ENCODE measurements at places on chromosomes 13 and 19.

GRCh38 chr19:47104680-47105079 is 8.9 kb downstream of the ZC3H4 start:
- no peak for DNase-seq

- DNase-seq = no peak
Observed at GRCh38 chr13:33204130-33204927, 81.2 kb downstream of the STARD13 start.

- no peak for DNase-seq
Observed at GRCh38 chr13:28329395-28330158, 165.4 kb downstream of the FLT1 start.

DNA sequence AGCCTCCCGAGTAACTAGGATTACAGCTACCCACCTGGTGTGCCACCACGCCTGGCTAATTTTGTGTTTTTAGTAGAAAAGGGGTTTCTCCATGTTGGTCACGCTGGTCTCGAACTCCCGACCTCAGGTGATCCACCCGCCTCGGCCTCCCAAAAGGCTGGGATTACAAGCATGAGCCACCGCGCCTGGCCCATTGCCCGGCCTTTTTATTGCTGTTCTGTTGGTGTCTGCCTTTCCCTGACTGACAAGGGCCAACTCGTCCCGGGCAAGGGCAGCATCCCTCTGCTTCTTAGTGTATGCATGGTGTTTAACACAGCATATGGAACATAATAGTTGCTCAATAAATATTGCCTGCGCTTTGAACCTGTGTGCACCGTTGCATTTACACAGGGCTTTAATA is 6.2 kb upstream of the RETN start:
- no peak for DNase-seq

DNA sequence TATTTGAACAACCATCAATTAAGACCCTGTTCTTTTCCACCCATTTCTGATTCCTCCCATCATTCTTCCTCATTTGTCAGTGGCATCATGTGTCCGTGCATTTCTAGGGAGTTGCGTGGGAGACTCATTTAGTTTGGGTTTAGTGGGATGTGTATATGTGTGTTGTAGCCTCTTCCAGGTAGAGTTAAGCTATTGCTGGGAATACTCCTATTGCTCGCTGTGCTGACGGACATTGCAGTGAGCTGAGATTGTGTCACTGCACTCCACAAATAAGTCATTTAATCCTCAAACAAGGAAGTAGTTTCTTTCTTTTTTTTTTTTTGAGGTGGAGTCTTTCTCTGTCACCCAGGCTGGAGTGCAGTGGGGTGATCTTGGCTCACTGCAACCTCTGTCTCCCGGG is 42.2 kb upstream of the RCBTB2 start:
- no peak for DNase-seq

DNA sequence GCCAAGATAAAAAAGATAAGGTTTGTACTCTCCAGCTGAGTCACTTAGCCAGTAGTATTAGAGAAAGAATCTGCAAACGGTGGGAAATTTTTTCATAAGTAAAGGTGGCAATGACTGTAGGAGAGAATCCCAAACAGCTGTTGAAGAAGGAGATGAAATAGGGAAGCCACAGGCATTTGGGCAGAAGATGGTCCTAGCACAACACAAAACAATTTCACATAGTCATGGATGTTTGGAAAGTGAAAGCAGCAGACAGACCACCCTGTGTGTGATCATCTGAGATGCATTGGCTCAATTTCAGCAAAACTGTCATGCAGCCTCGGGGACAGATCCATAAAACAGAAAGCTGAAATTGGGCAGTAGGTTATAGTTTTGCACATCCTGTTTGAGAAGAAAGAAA is 2832.4 kb downstream of the PCDH9 start:
- DNase-seq = no peak

- DNase-seq = no peak
Observed at GRCh38 chr13:22061806-22062391, 391.0 kb downstream of the FGF9 start.

GRCh38 chr13:35549481-35549880 is 73.0 kb upstream of the MAB21L1 start:
- no peak for DNase-seq

GRCh38 chr19:58518256-58519086 is 1.1 kb downstream of the ZBTB45 start:
- DNase-seq = no peak

GRCh38 chr13:26019881-26020870 is 31.6 kb downstream of the SHISA2 start:
- peak; percentile 16 for DNase-seq

GRCh38 chr19:47756953-47757608 is 11.7 kb downstream of the NOP53 start:
- DNase-seq = no peak

DNA sequence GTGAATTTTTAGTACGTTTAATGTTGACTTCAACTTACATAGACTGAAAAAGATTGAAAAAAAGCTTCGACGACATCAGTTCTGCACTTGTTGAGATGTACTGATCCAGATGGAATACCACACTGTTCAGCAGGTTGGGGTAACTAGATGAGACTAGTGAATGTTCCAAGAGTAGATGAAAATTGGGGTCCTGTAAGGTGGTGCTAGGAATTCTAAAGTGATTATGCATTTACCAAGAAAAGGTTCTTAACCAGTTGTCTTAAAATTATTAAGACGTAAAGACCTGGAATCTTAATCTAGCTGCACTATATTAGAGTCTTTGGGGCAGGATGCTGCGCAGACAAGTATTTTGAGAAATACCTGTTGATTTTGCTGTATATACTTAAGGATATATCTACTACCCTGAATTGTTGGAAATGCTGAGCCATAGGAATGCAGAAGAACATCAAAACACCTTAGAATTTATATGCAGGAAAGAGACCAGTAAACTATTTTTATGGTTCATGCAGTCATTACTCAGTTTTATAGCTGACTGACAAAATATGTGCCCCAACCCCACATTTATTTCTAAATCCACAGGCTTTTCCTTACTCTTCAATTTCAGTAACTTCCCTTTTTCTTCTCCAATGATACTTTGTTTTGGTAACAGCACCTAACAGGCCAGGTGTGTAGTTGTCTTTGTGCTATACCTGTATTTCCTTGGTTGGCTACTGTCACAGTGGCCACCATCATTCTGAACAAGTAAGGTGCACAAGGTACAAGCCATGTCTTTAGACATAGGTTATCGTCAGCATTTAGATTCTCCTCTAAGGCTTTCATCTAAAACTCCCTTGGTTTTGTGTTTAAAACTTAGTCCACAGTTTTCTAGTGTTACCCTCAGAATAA is 8.6 kb downstream of the MIR17HG start:
- DNase-seq = no peak

DNA sequence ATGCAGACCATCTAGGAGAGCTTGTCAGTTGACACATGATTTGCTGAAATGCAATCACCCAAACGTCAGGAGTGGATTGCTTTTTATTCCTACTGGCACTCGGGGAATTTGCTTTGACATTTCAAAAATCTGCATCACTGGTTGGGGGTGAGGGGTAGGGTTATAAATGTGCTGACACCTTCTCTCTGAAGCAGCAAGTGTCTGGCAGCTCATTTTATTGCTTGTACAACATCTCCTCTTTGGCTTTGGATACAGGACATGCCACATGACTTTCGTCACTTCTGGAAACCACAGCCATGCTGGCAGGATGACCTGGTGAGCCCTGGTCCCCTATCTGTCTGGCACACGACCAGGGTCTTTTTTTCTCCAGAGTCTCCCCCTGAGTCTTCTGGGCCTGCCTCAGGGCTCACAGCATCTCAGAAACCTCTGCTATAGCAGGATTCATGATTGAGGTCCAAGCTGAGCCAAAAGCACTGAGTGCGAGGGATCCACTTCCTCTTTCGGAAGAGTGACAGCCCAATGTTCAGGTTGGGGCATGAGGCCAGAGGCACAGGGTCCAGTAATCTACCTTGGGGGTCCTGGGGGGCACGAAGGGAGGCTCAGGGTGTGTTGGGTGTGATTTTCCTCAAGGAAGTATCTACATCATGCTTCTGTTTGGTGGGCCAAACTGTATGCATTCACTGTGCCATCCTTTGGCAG is 60.1 kb downstream of the HSPH1 start:
- no peak for DNase-seq

DNA sequence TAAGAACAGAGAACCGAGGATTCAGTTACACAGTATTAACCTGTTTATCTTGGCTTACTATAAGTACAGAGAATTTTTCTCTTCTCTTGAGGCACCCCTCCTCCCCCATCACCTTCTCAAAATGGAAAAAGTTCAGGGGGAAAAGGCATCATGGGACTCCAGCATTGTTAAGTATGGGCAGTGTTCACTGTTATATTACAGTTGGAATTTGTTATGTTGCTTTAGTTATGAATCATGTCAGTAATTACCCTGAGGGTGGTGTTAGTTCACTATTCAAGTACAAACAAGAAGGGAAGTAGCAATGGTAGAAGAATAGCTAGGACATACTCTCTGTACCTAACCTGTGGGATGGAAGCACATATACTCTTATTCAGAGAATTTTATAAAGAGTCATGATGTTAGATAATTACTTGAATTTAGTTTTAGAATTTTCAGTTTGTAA is 12.0 kb downstream of the LPAR6 start:
- no peak for DNase-seq

GRCh38 chr13:43861863-43862262 is 17.7 kb downstream of the CCDC122 start:
- no peak for DNase-seq

DNA sequence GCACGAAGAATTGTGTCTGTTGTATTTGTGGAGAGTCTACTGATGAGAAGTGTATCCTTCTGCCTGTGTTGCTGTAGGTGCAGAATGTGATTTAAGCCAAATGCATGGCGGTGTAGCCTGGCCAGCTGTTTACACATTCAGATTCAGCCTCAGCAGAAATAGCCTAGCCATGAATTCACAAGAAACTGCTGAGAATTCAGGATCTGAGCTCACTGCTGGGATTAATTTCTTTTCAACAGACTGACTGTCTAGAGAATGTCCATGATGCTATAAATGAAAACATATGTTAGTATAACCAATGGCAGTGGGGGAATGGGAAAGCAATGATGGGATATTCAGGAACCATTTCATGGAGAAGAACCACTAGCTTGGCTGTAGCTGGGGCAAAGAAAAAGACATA is 77.4 kb upstream of the RNF113B start:
- DNase-seq = no peak

GRCh38 chr13:71489041-71489440 is 378.0 kb downstream of the DACH1 start:
- no peak for DNase-seq

DNA sequence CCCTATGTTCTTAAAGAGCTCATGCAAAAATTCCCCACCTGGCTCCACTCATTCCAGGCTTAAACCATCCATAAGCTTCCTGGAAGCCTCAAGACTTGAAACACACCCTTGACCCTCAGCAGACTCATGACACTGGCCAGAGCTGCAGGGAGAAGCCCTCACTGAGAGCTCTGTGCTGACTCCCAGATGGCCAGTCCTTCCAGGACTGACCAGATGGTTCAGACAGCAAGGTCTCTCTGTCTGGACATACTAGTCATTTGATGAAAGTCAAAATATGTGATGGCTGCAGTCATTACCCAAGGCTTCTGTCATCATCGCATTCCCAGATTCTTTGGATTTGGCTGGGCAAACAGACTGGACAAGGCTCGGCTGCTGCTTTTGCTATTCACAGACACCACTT is 397.4 kb downstream of the FOXO1 start:
- no peak for DNase-seq

DNA sequence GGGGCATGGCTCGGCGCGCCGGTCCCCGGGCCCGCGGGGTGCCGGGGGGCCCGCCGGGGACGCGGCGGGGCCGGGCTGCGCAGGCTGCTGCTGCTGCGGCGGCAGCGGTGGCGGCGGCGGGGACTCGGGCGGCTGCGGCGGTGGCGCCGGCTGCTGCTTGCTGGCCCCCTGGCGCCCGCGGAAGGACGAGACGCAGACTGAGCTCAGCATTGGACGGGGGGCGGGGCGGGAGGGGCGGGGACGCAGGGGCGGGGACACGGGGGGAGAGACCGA is 368 bp downstream of the KCNC3 start:
- no peak for DNase-seq

GRCh38 chr19:45913874-45914830 is at the start of gene NANOS2:
NANOS2 (minus strand) TSS chr19:45914778; CDS start chr19:45914693, 85 bp downstream.
- DNase-seq = peak; percentile 60

GRCh38 chr13:81602241-81602640 is 1261.3 kb upstream of the SPRY2 start:
- DNase-seq = no peak

DNA sequence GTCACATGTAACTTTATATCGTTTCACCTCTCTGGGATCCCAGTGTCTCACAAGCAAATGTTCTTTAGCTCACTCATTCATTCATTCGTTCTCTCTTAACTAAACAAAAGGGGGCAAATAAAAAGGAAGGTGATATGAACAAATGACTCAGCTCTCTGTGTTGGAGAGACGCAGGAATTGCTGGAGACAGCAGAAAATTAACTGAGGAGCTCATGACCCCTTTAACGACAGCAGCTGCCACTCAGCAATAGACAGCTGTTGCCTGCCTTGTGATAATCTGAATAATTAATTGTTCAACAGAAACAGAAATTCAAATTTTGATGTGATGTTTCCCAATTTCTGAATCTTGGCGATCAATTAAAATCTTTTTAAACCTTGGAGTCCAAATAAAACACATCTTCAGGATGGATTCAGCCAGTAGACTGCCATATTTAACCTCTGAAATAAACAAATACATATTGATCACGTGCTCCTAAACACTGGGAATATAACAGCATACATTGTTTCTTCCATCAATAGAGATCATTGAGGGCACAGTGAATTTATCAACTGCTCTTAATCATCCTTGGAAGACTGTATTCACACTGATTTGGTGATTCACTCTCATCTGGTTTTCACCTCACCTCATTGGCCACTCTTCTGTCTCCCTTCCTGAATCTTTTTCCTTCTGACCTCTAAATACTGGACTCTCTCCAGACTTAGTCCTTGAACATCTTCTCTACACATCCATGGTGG is 63.3 kb downstream of the MBNL2 start:
- DNase-seq = no peak

- no peak for DNase-seq
Observed at GRCh38 chr19:48123907-48124651, 13.5 kb upstream of the PLA2G4C start.

DNA sequence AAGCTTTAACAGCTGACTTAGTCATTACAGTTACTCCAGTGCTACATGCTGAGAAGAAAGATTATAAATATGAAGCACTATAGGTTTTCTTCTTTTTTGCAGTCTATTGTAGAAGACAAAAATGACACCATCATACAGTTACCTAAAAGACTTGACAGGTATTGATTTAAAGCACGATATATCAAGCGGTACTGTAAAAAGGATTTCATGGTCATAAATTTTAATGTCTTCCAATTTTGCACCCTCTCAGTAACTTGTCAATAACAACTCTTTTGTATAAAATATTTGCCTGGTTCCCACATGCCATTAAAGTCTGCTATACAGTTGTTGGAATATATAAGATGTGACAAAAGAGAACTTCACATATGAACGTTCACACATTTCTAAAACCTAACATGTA is 102.8 kb downstream of the ZIC5 start:
- DNase-seq = no peak

GRCh38 chr13:46111151-46111550 is 6.3 kb upstream of the CPB2 start:
- DNase-seq = no peak

All from D341Med (cell line).